Ammon's horn (tissue), 1 donor: ENCODE measurements at places on chromosomes 3 and 15.

DNA sequence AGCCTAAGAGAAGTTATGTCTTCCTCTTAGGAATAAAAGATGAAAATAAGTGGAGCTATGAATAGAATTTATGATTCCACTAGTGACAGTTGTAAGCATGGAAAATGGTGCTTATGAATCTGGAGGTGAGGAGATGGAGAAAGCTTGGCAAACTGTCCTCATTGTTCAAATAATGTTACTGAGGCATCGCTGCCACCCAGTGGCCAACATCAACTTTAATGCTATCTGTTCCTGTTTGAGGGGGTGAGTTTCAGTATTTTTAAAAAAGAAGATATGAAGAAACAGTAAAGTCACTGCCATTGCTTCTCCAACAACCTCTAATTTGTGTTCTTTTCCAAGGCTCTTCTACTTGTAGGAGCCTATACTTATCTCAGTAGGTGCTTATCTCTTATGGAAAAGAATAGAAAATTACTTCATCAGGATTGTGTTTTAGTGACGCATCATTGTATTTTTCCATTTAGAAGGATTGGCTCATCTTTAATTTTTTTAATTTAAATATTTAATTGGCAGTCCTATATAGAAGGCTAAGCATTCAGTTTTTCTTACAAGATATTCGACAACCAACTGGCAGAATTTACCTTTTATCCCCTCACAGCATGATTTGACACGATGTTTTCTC lies 260.4 kb upstream of the P2RY1 start:
- DNase-seq: peak; percentile 87

DNA sequence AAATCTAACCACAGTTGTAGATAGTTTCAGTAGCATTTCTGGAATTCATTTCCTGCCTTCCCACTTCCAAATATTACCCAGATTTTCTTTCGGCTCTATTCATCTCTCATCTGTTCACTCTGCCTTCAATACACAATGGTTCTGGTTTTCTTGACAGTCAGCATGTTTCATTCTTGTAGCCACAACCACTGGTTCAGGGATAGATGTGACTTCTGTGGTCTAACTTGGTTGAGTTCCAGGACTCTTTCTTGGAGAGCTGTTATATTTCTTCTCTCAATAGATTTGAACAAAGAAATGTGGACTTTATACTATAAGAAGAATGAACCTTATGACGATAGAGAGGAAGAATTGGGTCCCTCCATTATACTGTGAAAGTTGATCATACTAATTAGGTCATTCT lies 228.8 kb downstream of the NSUN3 start:
- DNase-seq: no peak

DNA sequence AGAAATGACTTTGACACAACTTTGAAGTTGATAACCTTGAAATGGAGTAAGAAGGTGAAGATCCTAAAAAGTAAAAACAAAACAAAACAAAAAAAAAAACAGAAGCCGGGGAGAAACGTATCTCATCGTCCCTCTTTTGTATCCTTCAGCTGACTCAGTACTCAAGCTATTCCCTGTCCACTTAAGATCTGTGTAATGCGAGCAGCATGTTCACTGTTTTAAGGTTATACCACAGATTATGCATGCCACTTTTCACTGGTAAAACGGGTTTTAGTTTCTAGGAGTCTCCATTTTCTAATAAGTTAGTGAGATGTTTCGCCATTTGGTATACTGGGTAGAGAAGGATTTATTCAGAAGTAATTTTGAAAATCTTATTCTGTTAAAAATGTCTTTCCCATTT lies 324.3 kb downstream of the FEZF2 start:
- DNase-seq: no peak

GRCh38 chr15:95929232-95929846 lies 401.2 kb upstream of the NR2F2 start:
- DNase-seq: no peak

- peak; percentile 28 for DNase-seq
These were observed 16.6 kb upstream of the LRRK1 start for GRCh38 chr15:100902436-100903167.

DNA sequence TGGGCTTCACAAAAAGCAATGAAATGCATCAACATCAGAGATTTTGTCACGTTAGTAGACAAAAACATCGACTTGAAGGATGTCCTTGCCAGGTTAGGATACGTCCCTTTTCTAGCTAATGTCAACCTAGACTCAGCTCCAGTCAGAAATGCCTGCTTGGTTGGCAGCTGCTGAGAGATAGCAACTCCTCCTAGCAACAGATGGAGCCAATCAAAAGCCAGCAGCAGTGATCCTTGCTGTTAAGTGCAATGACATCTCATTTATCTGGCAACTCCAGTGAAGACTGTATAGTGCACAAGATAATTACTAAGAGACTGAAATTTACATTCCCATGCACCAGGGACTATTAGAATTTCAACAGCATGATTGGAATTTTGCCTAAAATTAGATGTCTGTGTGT lies 424.1 kb downstream of the FGF12 start:
- peak; percentile 37 for DNase-seq

DNA sequence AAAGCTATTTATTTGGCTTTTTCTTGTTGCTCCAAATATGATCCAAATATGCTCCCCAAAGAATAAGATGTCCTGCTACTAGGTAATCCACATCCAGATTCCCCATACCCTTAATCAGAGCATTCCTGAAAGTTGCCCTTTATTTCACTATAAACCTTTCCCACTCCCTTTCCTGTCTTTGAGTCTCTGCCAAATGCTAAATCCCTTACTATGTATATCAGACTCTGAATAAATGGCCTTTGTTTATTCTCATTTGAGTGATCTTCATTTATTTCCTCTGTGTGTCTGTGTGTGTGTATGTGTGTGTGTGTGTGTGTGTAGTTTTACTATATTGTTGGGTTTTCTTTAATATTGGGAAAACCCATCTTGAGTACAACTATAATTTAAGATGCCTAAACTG lies 7.0 kb upstream of the SPICE1 start:
- no peak for DNase-seq

- no peak for DNase-seq
These were observed 230.7 kb downstream of the ATP8B4 start for GRCh38 chr15:49888323-49888693.

DNA sequence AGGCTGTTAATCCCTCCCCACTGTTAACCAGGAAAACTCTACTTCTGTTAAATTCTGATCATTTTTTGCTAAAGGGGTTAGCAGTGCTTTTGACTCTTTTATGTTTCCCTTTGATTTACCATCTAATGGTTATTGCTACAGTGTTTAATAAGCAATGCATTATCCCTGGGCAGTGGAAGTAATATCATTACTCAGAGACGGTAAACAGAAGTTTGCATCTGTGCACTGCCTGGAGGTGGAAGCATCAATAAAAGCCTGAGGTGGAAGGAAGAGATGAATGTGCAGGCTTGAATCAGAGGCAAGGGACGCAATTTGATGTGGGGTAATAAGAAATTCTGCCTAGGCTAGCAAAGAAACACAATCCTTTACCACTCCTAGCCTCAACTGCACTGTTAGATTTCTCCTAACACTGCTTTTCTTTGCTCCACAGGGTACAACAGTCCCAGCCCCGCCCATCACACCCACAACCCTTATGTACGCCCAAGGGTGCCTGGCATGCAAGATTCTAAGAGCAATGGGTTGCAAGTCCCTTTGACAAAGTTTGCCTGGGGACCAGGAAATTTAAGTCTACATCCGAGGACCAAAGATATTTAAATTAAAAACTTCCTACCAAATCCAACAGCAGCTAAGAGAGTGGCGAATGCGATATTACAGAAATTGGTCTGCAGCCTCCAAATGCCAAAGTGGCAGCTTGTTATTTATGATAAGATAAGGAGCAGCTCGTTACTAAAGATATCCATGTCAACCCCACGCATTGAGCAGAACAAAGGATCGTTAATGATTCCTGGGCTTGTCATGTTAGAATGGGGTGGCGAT lies 261.4 kb downstream of the FHIT start:
- no peak for DNase-seq
